AG08395 (cell line): ENCODE measurements at places on chromosomes 4 and X.

DNA sequence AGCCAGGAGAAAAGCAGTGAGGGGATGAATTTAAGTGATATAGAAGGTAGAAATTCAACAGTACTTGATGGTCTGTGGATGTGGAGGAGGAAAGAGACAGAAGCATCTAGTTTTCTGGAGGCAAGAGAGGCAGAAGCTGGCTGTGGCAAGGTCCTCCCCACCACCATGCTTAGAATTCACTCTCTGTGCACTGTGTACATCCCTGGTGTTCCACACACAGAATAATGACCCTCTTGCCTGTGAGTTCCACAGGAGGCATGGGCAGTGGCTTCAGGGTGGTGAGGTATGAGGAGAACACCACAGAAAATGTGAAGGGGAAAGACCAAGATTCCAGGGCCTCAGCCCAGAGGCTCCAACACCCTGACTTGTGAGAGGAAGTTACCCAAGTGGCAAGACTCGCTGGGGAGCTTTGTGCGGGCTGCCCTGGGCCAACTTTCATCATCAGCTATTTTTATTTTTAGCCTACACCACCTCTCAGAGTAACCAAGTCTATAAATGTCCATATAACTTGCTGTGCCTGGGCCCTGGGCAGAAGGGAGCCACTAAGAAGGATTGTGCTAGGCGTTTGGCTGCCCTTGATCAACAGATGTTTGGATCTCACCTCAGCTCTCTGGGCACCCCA is 7.8 kb upstream of the INTS6L start:
- DNase-seq, result no peak

- DNase-seq, result peak; percentile 78
These were observed 55.7 kb downstream of the ANTXR2 start for GRCh38 chr4:80017125-80017854.

DNA sequence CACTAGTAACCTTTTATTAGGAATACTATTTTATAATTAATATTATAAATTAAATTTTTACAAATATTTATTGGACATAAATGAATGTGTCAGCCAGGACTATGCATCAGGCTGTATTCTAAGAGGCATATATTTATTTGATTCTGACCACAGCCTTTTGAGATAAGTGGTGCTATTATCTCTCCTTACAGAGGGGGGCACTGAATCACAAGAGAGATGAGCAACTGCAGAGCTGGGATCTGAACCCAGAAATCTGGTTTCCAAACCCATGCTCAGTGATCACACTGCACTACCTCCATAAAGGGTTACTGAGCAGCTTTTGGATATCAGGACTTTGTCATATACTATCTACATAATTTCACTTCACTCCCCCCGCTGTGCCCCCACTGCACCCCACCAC is 322.0 kb downstream of the TMA16 start:
- no peak for DNase-seq

GRCh38 chrX:47836164-47837072 is at the start of gene ZNF81:
TSS of gene ZNF81 (plus strand) at chrX:47836902. CDS start at chrX:47846268, 9,366 bp downstream.
- peak; percentile 89 for DNase-seq
